H4 (cell line): ENCODE measurements at places on chromosomes 7 and 10.

DNA sequence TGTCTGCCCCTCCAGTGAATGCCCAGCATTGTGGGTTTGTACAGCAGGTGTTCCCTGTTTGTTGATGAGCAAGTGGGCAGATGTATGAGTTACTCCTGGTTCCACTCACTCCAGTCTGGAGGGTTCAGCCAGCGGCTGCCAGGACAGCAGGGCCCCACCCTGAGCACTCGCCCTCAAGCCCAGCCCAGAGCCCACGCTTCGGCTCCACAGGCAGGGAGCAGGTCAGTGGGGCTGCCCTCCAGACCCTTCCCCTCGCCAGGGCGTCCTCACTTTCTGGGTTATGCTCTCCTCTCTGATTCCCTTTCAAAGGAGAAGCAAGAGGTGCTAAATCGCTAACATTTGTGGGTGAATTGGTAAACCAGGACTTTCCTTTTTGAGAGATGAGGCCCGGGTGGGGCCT, 4.8 kb upstream of the VIPR2 start:
- no peak for DNase-seq

- DNase-seq: no peak
Observed at GRCh38 chr10:120172356-120172755, 279.8 kb downstream of the SEC23IP start.

- no peak for DNase-seq
Observed at GRCh38 chr7:47211519-47211973, 370.4 kb downstream of the TNS3 start.

GRCh38 chr7:37193087-37193774, 255.4 kb downstream of the ELMO1 start:
- DNase-seq: no peak

DNA sequence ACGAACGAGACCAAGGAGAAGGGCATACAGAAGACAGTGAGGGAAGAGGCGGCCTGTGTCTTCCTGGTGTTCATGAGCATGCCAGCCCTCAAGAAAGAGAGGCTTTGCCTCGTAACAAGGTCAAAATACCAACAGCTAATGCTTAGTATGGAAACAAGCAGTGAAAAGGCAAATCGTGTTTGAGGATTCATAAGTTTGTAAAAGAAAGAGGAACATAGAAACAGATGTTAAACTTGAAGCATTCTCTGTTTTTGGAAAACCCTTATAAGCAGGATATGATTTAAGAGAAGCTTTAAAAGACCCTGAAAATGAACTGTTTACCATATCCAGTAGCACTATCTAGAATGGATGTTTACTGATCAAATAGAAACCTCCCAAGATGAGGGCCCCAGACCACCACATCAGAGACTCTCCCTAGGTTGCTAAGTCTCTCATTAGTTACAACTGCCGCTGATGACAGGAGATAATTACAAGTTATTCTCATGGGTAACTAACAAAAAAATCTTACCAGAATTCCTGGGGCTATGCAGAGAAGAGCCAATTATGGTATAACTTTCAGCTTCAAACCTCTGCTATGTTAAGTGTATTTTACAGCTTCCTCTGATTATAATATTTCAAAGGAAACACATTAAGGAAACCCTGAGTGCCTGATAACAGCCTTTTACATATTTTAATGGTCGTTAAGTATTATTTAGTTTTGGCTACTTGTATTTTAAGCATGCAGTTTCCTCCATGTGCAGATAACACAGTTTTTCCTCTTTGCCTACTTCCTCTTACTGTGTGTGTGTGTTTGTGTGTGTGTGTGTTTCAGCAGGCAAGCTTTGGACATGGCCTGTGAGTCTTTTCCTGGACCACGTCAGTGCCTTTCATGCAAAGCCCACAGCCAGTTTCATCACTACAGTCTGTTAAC, 17.9 kb downstream of the JCAD start:
- DNase-seq: no peak

DNA sequence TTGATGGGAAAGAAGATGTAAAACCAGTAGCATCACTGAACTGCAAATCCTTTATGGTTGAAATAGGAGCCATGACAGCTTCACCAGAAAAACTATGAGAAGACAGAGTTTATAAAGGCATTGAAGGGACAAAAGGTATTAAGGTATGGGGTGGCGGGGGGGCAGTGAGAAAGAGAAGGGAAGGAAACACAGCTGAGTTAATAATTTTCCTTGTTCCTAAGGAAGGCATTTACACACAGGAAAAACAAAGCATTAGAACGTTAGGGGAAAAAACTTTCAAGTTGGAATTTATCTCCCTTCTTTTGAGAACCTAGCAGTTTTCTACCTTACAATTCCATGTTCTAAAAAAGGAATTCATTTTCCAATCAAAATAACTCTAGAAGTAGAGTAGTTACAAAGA, 4.4 kb downstream of the LARP4B start:
- DNase-seq: no peak

DNA sequence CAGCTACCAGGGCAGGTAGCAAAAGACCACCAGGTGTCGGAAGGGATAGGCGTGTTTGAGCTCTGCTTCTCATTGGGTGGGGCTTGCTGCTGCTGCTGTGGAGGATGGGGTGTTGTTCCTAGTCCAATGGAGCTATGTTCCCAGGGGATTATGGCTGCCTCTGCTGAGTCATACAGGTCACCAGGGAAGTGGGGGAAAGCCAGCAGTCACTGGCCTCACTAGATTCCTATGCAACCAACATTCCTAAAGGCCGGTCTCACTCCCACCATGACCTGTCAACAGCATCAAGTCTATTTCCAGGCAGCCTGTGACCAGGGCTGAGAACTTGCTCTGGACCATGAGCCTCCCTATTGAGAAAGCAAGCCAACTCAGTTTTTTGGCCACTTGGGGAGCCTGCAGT, 1160.8 kb downstream of the REEP3 start:
- DNase-seq: peak; percentile 14

GRCh38 chr7:27971171-27971812, 209.3 kb downstream of the JAZF1 start:
- DNase-seq: no peak

DNA sequence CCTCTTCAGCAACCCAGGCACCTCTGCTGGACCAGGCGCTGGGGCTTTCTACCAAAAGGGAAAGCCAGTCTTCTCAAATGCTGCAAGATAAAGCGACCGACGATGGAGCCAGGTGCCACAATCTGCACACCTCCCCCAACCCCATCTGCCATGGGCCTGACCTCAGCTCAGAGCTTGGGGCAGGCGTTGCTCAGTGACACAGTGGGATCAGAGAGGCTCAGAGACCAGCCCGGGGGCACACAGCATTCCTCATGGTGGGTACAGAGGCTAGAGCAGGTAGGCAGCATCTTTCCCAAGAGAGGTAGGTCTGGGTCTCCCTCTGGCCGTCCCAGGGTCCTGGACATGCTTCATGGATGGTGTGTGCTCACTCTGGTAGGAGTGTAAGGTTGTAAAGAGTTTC, 56.3 kb downstream of the ZMIZ1 start:
- DNase-seq: no peak

- no peak for DNase-seq
Observed at GRCh38 chr10:33781606-33782395, 447.3 kb upstream of the NRP1 start.

GRCh38 chr7:125193263-125193662, 263.6 kb upstream of the POT1 start:
- DNase-seq: no peak

GRCh38 chr10:680146-680545, 9.3 kb downstream of the DIP2C start:
- DNase-seq: no peak

- DNase-seq: no peak
Observed at GRCh38 chr7:34463830-34464229, 194.2 kb upstream of the NPSR1 start.

GRCh38 chr10:122471531-122472177, 10.3 kb downstream of the HTRA1 start:
- no peak for DNase-seq

DNA sequence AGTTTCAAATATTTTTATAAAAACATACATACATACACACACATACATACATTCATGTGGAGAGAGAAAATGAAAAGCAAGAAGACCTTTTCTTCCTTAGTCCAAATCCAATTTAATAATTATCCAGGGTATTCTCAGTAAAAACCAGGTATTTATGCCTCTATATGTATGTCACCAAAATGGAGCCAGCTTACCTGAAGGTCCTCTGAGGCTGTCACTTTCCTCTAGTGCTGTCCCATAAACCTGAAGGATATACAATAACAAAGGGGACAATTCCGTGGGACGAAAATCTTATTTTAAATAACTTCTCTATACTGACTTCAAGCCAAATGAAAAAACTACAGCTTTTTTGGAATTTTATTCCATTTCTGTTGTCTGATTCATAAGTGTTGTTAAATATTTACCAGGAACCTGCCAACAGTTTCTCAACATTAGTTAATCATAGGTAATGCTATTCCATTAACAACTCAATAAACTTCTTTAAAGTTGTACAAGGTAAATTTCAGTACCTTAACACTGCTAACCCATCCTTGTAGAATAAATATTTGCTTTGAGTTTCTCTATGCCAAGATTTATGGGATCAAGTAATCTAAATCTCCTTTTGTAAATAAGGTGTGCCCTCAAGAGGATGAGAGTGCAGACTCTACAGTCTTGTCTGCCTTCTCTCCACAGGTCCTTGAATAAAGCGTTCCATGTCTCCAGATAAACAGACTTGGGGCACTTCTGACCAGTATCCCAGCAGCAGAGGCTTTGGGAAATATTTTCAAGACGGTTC, 260.3 kb downstream of the AHR start:
- peak; percentile 63 for DNase-seq

- DNase-seq: no peak
Observed at GRCh38 chr10:110455446-110455845, 42.3 kb upstream of the DUSP5 start.

GRCh38 chr10:30645340-30645827, 15.8 kb upstream of the LYZL2 start:
- peak; percentile 6 for DNase-seq

DNA sequence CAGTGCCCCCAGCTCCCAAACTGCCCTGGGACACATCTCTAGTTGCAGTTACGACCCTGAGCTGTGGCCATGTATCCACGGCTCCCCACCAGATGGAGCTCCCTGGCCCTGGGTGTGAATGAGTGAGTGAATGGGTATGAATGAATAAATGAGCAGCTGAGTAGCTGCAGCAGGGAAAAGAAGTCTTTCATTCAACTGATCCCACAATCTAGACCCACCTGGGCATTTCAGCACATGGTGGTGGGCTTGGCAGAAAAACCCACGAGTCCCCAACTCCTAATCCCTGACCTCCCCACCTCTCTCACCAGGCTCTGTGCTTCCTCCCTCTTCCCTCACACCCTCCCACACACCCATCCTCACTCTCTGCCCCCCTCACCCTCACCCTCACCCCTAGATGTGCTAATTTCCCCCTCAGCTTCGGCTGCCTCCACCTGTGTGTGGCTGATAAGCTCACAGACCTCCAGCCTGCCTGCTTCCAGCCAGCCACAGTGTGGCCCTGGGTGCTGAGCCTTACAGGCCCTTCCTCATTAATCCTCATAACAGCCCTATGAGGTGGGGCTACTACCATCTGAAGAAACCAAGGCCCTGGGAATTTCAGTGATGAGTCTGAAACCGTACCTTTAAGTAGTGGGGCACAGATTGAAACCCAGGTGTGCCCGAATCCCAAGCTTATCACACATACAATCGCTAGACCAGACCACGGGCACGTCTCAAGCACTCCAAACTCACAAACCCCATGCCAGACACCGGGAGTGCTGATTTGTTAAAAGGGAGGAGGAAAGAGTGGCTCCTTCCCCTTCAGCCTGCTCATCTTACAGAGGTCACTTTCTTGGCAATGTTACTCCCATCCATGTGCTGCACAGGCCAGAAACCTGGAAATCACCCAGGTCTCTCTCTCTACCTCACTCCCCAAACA, 2.2 kb upstream of the ATP6V1F start:
- no peak for DNase-seq
